ENCODE measurements at places on chromosomes 16 and 17. TPM values are rescaled to one million over a fixed set of nuclear protein-coding genes. Genes with fewer than 3 reads are reported as not detected.

GRCh38 chr17:18967916-18968315, 16.0 kb downstream of the SLC5A10 start:
- H3K27ac ChIP-seq: no peak overlapping the region
- no peaks in the 10 kb centered on the region for H3K27me3 ChIP-seq
- no peaks in the 10 kb centered on the region for H3K36me3 ChIP-seq
- no peak for DNase-seq
- no peaks in the 10 kb centered on the region for H3K4me1 ChIP-seq

DNA sequence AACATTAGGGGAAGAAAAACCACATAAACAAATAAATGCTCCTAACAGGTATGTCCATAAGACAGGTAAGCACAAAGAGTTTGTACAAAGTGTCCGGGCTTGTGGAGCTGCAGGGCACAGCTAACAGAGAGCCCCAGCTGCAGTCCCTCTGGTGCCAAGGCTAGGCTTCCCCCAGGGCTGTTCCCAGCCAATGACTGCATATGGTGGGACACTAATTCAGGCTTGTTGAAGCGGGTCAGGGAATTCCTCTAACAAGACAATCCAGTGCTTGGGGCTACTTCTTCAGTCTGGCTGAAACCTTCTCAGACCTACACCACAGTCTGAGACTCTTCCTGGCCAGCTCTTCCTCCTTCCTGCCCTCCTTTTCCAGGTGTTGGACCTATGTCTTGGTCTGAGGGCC, 51.7 kb upstream of the ALDH3A1 start:
- H3K36me3 ChIP-seq: no peaks in the 10 kb centered on the region
- H3K4me3 ChIP-seq: no peak overlapping the region
- DNase-seq: no peak
- no peaks in the 10 kb centered on the region for H3K4me1 ChIP-seq
- no peaks in the 10 kb centered on the region for H3K27me3 ChIP-seq

DNA sequence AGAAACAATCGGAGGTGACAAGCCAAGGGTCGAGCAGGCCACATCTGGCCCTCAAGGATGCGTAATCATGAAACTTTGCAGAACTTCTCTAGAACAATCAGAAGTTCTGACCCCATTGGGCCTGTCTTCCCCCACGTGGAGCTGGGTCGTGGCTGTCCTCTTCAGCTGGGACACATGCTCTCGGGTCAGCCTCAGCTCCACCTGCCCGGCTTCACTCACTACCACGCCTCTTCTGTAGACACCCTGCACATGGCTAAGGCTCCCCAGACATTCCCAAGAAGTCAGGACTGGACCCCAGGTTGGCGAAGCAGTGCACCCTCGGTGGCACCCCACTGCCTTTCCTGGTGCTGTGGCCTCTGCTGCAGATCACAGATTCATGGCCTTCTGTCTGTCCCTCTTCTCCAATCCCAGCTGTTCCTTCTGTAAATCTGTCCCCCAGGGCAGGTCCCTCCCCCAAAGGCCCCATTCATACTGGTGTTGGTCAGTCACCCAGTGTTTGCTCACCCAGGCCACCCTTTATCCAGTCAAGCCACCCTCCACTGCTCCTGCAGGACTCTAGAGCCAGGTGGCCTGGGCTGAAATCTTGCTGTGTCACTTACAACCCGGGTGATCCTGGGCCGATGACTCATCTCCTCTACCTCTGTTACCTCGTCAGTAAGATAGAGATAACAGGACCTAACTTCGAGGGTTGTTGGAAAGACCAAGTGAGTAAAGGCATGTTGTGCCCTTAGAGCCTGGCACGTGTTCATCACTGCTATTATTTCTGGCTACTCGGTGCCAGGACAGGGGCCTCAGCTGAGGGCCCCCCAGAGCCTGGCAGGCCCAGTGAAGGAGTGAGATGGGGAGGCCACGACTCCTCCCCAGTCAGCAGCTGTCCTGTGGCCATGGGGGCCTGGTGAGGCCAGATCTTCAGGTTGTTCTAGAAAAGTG, 1.4 kb upstream of the SLC5A11 start:
- no peaks in the 10 kb centered on the region for H3K4me1 ChIP-seq
- no peaks in the 10 kb centered on the region for H3K36me3 ChIP-seq
- no peaks in the 10 kb centered on the region for H3K27me3 ChIP-seq

GOSR1 gene
- 29.3 TPM for total RNA-seq

ABCC12 gene
- not detected for total RNA-seq

GRCh38 chr16:30166202-30166902, 17.1 kb upstream of the CORO1A start:
- H3K36me3 ChIP-seq: no peaks in the 10 kb centered on the region
- H3K4me1 ChIP-seq: no peaks in the 10 kb centered on the region
- H3K27me3 ChIP-seq: no peaks in the 10 kb centered on the region
